ENCODE measurements at places on chromosomes 7 and 10.
A peak's percentile ranks its signal among the peaks of the same experiment; 100 is the strongest.

DNA sequence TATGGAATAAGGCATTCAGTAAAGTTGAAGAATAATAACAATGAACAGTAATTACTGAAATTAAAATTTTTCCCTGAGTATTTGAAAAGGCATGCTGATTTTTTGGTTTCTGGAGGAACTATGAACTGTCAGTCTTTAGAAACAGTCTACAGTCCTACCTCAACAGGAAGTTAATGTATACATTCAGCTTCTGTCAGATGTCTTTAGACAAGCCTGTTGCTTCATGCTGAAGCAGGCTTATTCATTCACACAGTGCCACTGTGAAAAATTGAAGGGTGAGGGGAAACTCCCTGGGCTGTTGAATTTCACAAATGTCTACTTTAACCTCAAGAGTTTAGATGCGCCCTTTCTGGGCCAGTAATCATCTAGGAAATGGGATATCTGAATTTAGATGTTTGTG is 3.5 kb downstream of the NRF1 start:
- DNase-seq: no peak

- DNase-seq: no peak
Observed at GRCh38 chr7:45229156-45229920, 71.7 kb downstream of the RAMP3 start.

DNA sequence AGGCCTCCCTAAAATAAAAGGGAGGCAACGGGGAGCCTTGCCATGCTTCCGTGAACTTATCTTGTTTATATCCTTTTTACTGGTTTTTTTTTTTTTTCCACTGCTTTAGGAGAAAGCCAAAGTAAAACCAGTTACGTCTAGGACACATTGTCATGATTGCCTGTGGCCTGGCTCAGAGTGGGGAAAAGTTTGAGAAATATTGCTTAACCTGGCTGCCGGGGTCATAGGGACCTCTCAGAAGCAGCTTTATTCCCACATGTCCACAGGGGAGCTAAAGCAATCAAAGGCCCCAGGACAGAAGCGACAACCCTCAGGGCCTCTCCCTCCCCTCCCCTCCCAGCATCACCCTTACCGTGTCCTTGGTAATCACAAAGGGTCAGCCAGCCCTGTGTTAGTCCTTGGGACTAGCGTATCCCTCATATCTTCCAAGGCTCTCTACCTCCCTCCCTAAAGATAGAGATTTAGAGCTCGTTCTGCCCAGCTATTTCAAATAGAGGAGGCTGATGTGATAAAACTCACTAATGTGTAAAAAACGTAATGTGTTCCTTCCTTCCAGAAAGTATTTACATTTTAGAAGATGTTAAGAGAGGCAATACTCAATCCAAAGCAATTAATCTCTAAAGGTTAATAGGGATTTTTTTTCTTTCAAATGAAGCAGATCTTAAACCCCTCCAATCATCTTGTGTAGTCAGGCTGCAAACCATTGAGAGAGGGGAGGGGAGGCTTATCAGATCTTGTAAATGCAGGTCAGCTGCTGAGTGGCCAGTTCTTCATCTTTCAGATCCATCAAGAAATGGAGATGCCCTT is 64.8 kb upstream of the PRKAR2B start:
- no peak for DNase-seq

- DNase-seq: no peak
Observed at GRCh38 chr7:120988591-120989256, at the start of gene CPED1. TSS of gene CPED1 (plus strand) at chr7:120988711. CDS start at chr7:120989622, 911 bp downstream.

DNA sequence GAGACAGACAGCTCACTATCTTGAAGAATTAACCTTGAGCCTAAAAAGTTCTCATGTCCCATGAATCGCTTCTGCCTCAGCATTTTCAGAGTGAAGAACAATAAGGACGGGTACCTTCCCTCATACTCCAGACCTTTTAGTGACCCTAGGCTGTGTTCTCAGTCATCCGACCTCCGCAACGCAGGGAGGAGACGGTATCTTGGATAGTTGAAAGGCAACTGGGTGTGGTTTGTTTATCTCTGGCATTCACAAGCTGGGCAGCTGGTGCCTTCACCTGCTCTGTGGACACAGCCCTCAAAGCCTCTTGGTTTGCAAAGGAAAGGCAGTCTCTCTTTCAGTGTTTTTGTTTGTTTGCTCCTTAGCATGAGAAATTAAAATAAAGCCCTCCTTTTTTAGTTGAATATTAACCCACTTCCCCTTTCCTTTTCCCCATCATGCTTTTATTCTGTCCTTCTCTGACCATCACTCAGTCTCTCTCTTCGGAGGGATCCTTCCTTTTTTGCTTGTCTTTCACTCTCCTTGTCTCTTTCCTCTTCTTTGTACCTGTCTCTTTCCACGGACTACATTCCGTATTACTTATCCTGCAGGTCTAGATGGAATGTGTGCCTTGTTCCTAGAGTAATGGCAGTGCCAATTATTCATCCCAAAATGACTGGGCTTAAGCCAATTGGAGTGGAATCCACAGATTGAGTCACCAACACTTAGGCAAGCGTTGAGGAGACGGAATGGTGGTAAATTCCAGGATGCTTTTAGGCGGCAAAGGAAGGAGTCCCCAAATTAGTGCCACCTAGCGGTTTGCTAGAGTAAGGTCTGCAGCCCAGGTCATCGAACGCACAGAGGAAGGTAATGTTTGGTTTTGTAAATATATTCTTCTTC is 45.8 kb downstream of the PRR15 start:
- peak; percentile 33 for DNase-seq

DNA sequence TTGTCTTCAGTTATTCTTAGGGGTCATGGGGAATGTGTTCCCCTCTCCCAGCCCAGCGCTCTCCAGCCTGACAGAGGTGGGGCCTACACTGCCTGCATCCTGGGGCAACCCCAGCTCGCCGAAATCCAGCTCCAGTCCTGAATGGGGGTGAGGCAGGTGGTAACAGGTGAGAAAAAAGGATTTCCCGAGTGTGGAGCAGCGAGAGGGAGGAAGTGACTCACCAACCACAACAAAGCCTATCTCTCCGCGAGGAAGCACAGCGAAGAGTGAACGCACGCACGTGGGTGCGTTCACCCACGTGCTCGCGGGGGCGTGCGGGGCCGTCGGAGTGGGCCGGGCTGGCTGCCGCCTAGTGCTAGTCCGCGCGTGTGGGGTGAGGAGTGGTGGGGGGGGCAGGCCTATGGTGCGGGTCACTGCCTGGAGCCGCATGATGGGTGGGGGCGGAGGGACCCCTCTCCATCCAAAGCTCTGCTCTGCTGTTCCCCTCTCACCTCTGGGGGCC is 855 bp upstream of the PALD1 start:
- DNase-seq: no peak

DNA sequence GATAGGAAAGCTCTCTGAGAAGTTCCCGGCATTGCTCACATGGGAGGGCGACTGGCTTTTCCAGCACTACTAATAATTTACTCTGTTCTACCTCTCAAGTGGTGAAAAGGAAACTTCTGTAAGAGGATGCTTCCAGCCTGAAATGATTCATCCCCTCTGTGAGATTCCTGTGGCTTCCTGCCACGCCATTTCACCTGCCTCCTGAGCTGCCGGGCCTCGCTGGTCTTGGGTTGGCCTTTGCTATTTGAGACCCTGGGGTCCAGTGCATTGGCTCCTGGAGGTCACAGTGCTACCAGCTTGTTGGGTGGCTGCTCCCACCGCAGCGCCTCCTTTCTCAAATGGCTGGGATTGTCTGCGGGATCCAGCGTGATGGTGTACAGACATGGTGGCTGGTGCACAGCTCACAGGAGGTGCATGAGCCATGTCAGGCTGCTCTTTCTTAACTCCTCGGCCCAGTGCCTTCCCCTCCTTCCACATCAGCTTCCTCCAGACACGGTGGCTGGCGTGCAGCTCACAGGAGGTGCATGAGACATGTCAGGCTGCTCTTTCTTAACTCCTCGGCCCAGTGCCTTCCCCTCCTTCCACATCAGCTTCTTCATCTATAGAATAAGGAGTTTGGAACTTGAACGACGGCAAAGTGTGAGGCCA is 42.9 kb upstream of the PCBD1 start:
- no peak for DNase-seq

DNA sequence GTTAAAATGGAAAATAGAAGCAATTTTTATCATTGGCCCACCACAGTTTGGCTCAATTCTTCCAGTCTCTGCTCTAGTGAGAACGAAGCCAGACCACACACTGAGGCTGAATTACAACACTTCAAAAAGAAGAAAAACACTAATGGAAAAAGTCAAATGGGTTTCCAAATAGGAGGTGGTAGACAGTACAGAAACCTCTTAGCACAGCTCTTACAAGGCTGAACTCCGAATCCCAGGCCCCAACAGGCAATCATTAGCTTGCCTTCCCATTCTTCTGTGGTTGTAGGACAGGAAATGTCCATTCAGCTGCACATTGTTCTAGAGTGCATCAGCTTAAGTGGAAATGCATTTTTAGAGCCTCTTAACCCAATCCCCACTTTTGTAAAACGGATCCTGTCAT is 115.1 kb upstream of the MEOX2 start:
- DNase-seq: no peak

- no peak for DNase-seq
Observed at GRCh38 chr7:10584886-10585285, 388.8 kb upstream of the PHF14 start.

DNA sequence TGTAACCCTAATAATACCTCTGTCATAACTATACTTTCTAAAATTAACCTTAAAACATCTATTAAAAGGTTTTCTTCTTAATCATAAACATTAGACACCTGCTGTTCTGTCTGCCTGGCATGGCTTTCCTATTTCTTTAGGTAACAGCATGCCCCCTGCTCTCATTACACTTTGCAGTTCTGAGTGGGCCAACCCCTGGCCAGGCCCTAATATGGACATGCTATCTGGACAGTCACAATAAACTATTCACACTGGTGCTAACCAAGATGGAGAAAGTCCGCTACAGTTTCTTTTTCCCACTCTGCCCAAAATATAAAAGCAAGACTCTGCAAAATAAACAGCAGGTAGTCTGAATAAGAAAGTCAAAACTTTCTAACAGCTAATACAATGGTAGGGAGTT is 84.0 kb downstream of the ELAPOR2 start:
- DNase-seq: no peak

DNA sequence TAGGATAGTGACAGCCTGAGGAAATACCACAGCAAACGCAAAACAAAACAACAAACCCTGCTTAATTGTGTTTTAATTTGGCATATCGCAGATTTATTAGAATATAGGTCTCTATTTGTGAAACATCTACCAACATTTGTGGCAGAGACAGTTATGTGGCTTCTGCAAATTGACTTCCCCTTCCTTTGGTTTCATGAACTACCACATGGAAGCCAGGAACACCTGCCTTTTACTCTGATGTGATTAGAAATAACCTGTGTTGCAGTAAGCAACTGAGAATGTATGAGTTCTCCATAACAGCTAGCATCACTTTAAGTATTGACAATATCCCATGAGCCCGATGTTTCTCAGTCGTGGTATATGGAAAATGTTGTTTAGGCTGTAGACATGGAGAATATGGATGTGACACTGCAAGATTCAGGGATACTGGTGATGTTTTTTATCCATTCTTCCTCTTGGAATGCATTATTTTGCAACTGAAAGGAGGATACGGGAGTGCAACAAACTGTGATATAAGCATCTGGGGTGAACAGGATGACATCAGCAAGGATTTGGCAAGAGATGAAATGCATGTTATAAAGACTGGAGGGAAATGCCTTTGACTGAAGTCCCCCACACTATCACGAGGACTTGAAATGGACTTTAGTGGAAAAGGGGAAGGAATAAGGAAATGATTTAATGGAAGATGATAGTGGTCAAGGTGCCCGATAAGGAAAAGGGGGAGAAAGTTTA is 95.9 kb downstream of the CUBN start:
- no peak for DNase-seq

DNA sequence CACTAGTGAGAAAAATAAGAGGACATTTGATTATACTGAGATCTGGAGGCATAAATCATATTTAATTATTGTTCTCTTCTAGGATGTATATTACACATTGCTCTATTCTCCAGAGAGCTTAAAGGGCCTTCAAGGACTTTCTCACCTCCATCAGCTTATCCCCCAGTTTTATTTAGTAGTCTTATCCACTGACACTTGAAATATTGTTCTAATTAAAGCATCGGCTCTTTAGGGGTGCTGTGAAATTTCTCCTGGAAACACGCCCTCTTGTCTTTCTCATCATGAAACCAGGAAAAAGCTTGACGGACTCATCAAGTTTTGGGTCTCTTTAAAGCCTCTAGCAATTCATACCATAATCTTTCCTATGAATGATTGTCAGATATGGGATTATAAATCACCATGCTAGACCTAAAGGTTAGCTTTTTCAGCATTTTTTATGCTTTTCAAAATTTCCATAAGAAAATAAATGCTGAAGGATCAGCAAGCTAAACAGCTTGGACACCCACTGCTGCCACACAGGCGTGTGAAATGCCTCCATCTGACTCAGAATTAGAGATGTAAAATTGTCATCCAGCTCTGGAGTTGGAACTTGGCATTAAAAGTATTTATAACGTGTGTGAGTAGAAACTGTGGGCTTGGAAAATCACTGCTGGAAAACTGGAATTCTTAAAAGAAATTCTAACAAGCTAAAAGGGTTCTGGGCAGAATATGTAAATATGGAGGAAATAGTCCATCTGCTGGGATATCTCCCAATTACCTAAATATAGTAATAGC is 216.3 kb downstream of the CHRM2 start:
- DNase-seq: no peak

GRCh38 chr7:57362868-57363267 is 87.1 kb upstream of the ZNF716 start:
- no peak for DNase-seq

GRCh38 chr10:114042895-114043531 is 653 bp upstream of the ADRB1 start:
- DNase-seq: no peak

DNA sequence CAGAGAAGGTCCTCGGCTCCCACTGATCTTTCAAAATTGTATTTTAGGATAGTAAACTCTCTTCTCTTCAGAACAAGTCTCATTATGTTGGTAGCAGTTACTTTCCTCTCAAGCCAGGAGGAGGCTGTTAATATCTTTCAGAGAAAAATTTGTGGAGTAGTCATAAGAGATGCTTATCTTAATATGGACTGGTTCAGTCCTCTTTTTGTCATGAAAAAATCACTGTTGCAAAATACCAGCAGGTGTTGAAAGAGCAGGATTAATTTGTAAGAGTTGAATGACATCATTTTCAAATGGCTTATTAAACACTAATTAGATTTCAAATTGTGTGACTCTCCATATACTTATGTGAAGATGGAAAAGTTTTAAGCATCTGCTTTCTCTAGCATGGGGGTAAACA is 662.5 kb downstream of the POM121L12 start:
- DNase-seq: no peak

DNA sequence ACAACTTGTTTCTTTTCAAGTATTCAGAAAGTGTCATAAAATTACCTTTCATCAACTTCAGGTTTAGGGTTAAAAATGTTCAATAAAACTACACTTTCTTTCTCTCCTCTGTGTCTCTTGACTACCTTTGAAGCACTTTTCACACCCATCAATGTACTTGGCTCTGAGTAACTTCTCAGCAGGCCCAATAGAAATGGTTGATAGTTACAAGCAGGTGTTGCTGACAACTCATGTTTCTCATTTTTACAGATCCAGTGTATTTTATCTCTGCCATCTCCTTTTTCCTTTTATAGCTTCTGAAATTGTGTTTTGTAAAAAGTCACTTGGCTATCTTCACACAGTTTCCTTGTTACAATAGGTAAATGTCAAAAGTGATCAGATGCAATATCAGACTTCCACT is 348.0 kb downstream of the PHTF2 start:
- DNase-seq: no peak

- no peak for DNase-seq
Observed at GRCh38 chr7:103446049-103446520, at the start of gene SLC26A5. TSS of gene SLC26A5 (minus strand) at chr7:103446207. CDS start at chr7:103421514, 24,693 bp downstream.

- DNase-seq: no peak
Observed at GRCh38 chr7:668958-669357, 57.5 kb upstream of the DNAAF5 start.

GRCh38 chr10:95964756-95965155 is 57.0 kb downstream of the CC2D2B start:
- DNase-seq: no peak

Measured in HS-27A (cell line).